Stimulated activated CD4-positive, alpha-beta T cell treated with anti-CD3 and anti-CD28 coated beads, Interleukin-15, amount 100 ng/mL, for 1 hour (primary cell): ENCODE measurements at places on chromosomes 1 and 21.

GRCh38 chr1:10754568-10755329, 41.7 kb downstream of the CASZ1 start:
- no peak for DNase-seq

- DNase-seq, result no peak
These were observed 183.8 kb upstream of the ARHGEF16 start for GRCh38 chr1:3270403-3271245.

GRCh38 chr1:154663471-154664060, 55.6 kb upstream of the ADAR start:
- DNase-seq, result no peak

GRCh38 chr1:24393892-24394291, 19.7 kb downstream of the STPG1 start:
- DNase-seq, result no peak

GRCh38 chr1:84583648-84584047, 9.4 kb upstream of the CTBS start:
- no peak for DNase-seq

DNA sequence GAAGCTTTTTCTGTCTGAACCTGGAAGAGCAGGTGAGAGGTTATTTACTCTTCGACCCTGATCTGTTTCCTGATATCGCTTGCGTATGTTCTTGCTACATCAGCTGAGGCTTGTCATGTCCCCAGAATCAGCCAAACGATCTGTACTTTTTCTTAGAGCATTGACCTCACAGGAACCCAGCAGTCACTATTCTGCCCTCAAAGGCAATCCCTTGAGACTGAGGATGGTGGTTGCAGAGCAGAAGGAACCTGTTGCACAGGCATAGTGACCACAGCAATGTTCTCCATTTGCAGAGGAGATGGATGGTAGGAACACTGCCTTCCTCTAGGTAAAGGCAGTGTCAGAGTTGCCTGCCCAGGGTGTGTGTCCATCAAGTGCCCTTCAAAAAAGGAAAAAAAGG, 11.3 kb upstream of the LACTBL1 start:
- no peak for DNase-seq

GRCh38 chr1:161305867-161306519, 3.8 kb downstream of the MPZ start:
- DNase-seq, result peak; percentile 73

GRCh38 chr1:235169986-235170385, 8.9 kb upstream of the RBM34 start:
- no peak for DNase-seq

DNA sequence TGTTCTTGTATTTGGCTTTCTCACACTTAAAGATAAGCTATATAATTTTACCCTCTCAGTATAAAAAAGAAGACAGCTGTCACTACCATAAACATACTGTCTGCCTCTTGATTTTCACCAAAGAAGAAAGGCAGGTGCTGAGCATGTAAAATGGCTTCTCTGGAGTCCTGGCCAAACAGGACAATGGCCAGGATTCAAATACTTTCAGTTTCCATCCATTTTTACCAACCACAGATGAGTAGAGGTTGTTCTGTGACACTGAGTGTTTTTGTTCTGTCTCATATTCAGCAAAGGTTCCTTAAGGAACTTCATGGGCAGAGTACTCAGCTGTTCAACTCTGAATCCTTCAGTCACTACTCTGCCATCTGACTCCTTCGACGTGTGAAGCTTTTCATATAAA, 29.4 kb upstream of the RAB3GAP2 start:
- no peak for DNase-seq

GRCh38 chr1:119453021-119453420, 38.1 kb downstream of the HSD3B2 start:
- DNase-seq, result no peak

DNA sequence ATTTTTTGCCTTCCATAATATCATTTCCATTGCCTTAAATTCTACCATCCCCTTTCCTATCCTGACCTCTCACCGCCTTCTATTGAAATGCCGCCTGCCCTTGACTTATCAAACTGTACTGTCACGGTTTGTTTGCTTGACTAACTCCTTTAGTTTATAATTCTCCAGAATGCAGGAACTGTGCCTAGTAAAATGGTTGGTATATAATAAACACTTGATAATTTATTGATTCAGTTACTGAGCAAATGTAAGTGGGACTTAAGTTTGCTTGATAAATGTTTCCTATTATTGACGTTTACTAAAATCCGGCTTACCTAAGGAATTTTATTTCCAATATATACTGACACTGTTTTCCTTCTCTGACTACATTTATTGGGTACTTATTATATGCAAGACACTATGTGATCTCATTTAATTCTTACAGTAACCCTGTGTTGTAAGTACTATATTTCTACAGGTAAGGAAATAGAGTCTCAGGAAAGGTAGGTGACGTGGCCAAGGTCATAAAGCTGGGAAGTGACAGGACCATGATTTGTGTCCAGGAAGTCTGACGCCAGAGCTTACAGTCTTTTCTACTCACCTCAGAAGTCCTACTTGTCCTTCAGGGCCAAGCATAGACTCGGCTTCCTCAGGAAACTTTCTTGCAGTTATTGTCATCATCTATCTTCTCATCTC, 35.7 kb downstream of the DPT start:
- no peak for DNase-seq

DNA sequence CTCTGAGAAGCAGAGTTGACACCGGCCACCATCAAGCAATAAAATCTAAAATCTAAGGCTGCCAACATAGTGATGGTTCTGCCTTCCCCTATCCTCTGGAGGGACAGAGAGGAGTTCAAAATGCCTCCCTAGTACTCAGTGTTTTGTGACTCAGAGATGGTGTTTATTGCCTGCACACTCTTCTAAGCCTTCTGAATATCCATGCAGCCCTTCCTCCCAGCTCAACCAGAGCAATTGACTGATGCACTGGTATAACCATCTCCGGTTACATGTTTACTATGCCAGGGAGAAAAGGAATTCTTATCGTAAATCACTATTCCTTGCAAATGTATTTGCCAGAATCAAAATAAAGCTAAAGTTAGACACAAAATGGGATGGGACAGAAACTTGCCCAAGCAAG, 132.9 kb upstream of the RAB4A start:
- DNase-seq, result no peak
